NCI-H1417 treated with DMSO at 0.1 percent for 48 hours (cell line): ENCODE measurements at places on chromosomes 13 and 19.

GRCh38 chr13:95547531-95548167, 4.9 kb upstream of the CLDN10 start:
- DNase-seq, result no peak

- DNase-seq, result no peak
These were observed 24.1 kb upstream of the WDR18 start for GRCh38 chr19:960020-960419.

DNA sequence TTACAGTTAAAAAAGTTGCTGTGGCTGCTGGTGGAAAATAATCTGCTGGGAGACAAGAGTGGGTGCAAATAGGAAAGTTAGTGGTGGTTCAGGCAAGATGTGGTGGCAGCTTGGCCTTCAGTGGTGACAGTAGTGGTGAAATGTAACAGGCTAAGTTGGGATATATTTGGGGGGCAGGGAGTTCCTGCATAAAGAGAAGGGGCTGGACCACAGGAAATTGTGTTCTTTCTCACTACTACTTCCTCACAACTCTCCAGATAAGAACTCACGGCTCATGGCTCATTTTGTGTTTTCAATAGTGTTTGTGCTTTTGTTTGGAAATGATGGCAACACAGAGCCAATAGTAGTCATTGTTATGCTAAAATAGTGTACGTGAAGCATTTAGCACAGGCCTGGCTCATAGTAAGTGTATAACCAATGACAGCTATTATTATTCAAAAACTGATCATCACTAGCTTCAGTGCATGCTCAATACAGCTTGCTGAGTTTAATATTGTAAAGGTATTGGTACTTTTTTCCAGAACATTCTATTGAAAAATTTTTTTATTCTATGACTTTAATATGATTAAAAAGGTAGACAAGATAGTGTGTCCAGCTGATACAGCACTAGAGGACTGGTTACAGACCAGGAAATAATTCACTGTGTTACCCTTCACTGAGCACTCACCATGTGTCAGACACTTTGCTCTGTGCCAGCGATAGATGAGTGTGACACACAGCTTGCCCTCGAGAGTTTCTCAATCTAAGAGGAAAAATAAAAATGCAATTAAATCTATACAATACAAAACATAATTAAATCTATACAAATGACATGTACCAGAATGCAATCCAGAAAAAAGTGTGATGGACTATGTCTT, 209.8 kb downstream of the POU4F1 start:
- no peak for DNase-seq

- no peak for DNase-seq
These were observed 5.6 kb downstream of the AXL start for GRCh38 chr19:41224632-41225031.

DNA sequence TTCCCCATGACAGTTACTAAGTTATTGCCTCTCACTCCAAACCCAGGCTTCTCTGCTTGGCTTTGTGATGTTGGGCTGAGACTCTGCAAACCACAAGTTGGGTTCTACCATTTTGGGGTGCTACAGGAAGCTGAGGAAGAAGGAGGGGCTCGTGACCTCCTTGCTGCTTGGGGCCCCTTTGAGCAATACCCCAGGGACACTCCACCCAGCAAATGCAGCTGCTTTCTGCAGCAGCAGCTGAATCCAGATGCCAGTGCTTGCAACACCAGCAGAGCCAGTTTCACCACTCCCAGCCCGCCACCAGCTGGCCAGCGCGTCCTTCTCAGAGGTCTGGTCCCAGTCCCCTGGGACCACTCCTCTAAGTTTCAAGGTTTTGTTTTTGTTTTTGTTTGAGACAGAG, 22.0 kb upstream of the UBAC2 start:
- no peak for DNase-seq

- peak; percentile 100 for DNase-seq
These were observed at the start of gene TOMM40 for GRCh38 chr19:44891016-44891882. TSS of gene TOMM40 (plus strand) at chr19:44891254. CDS start at chr19:44891416, 162 bp downstream.

DNA sequence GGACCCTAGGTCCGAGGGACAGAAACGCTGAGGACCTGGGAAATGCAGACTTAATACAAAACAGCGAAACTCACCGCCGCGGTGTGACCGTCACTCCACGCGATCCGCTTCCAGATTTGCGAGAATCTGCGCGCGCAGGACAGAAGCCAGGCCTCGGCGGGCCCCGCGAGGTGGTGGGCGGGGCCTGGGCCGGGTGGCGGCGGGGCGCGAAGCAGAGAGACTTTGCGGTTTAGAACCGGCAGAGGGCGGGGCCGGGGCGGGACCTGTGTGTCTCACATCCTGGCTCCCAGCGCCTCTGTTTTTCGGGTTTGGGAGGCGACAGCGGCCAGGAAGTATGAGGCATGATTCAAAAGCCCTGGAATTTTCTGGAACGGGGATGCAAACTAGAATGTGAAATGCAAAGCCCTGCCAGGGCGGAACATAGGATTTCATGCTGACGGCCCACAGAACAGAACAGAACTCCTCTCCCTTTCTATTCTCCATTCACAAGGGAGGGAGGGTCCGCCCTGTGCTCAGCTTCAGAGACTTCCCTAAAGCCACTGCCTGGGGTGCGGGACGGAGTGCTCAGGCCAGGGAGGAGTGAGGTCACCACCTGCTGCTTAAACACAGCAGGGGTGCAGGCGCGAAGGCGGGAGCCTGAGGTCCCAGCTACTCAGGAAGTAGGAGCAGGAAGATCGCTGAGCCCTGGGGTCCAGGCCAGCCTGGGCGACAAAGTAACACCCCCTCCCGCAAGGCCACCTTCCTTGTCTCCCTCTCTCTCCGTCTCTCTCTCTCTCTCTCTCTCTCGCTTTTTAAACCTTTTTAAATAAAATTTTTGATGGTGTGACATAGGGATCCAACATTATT, 44.3 kb downstream of the ZNF611 start:
- peak; percentile 41 for DNase-seq

- DNase-seq, result no peak
These were observed 51.9 kb downstream of the ACSBG2 start for GRCh38 chr19:6187374-6187773.

GRCh38 chr19:39542206-39542605, 2.2 kb upstream of the EID2 start:
- DNase-seq, result no peak

GRCh38 chr13:109256866-109257760, 529.3 kb downstream of the IRS2 start:
- no peak for DNase-seq

DNA sequence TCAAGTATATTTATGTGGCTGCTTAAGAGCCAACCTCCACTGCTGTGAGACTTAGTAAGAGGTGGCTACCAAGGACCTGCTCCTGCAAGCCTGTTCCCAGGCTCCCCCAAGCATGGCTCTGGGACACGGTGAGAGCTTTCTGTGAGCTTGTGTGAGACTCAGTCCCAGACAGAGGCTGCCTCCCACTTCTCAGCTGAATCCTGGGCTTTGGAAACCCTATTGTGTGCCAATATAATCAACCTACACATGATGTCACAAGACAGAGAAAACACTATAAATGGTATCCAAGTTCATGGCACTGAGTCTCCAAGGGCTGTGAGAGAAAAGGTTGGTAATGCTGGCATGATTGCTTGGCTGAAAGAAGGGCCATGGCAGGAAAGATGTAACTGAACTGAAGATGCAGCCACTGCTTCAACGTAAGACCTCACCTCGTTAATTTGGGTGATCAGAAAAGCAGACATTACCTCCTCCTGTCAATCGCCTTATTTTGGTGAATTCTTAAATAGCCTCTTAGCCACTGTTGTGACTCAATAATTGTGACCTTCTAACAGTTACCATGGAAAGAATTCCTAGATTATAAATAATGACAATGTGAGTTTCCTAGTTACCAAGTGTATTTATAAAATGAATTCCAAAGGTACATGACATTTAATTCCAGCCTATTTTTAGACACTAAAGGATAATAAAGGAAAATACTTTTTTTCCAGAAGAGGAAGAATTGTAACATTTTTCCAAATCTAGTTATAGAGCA, 332.0 kb downstream of the IRS2 start:
- no peak for DNase-seq

- no peak for DNase-seq
These were observed 212.9 kb upstream of the SERP2 start for GRCh38 chr13:44160591-44161191.

DNA sequence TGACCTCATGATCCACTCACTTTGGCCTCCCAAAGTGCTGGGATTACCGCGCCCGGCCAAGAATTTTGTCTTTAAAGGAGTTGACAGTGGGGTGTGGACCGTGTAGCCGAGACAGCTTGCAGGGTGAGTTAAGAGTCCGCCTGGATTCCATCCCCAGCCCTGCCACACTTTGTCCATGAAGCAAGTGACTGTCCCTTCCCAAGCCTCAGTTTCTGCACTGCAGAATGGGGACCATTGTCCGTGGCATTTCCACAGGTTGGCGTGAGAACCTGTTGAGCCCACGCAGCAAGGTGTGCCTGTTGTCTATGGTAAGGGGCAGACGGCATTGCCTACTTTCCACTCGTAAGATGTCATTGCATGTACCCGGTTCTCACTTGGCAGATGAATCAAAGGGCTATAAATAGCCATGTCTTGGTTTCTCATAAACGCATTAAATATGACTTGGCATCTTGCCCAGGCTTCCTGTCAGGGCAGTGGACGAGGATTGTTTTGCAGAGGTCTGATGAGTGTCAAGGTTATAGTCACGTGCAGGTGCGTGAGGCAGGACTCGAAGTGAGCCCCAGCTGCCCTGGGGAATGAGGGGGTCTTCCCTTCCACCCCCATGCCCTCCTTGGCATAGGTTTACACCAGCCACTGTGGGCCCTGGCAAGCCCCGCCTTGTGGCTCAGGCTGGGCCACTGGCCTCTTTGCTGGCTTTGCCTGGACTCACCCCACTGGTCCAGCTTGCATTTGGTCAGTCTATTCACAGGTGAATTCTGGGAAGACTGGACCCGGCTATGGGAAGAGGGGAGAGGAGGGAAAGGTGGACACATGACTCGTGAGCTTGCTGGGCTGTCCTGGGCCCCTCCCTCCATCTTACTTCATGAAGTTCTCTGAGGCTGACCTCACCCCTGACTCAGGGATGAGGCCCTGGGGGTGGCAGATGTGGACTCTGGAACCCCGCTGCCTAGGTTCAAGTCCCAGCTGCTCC, 14.6 kb downstream of the FAM187B start:
- peak; percentile 42 for DNase-seq

GRCh38 chr13:43316946-43317353, 293.6 kb downstream of the DNAJC15 start:
- no peak for DNase-seq

GRCh38 chr19:53290758-53291549, 23.4 kb upstream of the VN1R4 start:
- no peak for DNase-seq

GRCh38 chr13:50794226-50794625, 49.3 kb downstream of the DLEU7 start:
- no peak for DNase-seq

GRCh38 chr19:15112385-15112784, 5.2 kb downstream of the SYDE1 start:
- no peak for DNase-seq

GRCh38 chr19:49486710-49487276, 615 bp upstream of the RPL13A start:
- DNase-seq, result no peak

- no peak for DNase-seq
These were observed 114.1 kb downstream of the DACH1 start for GRCh38 chr13:71752775-71753513.

DNA sequence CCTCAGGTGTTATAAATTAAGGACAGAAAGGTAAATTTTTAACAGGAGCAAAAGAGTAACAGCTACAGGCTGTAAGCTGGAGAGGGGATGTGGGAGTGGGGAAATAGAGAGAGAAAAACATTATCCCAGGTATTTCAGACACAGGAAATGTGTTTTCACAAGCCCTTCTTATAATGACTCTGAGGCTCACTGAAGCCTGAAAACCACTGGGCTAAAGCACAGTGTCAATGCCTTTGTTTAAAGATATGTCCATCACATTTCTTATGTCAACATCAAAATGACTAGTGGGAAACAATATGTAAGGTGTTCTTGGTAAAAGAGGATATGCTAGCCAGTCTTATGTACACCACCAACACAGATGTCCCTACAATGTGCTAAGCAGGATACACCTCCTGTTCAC, 365.9 kb downstream of the FGF14 start:
- DNase-seq, result peak; percentile 75

DNA sequence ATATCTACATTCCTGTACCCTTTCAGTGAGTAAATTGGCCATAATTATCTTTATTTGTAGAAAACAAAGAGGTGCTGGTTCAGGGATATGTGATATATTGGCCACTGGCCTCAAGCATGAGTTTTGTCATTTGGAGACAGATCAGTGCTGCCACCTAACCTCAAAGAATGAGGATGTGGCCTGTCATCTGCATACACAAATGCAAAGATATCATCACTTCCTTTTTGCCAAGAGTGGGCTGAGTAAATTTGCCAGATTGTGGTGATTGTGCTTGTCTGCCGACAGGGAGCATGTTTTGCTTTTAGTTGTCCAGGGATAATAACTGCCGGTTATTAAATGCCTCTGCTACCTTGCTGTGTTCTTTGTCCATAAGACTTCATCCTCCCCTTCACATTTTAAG, 44.2 kb downstream of the WASF3 start:
- DNase-seq, result no peak

- no peak for DNase-seq
These were observed 19.5 kb upstream of the TNFAIP8L1 start for GRCh38 chr19:4619668-4620294.

DNA sequence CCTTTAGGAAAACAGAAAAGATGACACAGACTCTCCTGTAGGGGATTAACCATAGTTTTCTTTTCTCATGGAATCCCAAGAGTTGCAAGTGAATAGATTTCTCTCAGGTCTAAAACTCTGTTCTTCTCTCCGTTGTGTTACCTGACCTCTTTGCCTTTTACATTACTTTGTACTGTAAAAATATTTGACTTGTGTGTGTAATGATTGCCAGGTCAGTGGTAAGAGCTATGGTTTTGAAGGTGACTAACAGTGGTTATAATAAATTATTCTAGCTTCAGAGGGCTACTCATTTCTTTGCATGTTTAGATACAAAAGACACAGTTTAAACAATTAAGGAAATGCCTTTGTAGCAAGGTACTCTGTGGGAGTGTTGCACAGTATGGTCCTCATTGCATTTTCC, 23.0 kb upstream of the PSG2 start:
- no peak for DNase-seq

GRCh38 chr19:43444531-43445287, 20.7 kb downstream of the LYPD3 start:
- no peak for DNase-seq

DNA sequence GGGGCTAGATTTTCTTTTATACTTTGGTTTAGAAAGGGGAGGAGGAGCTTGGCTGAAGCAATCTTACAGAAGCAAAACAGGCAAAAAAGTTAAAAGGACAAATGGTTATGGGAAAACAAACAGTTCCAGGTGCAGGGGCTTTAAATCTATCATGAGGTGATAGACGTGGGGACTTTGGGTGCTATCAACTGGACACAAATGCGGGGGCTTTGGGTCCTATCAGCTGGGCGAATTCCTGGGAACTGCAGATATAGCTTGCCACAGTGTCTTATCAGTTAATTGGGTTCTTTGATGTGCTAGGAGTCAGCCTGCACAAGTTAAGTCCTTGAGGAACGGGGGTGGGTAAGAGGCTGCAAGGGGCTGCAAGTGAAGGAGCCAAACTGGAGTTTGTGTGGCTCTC, 260.6 kb downstream of the TUBA3C start:
- no peak for DNase-seq
